Stimulated activated effector memory CD8-positive, alpha-beta T cell treated with anti-CD3 and anti-CD28 coated beads, Interleukin-12 subunit alpha, Interleukin-12 subunit beta, amount 100 ng/mL, for 72 hours (primary cell): ENCODE measurements at places on chromosomes 12 and 14.

- DNase-seq, result no peak
These were observed 414.9 kb downstream of the APAF1 start for GRCh38 chr12:99059824-99060511.

DNA sequence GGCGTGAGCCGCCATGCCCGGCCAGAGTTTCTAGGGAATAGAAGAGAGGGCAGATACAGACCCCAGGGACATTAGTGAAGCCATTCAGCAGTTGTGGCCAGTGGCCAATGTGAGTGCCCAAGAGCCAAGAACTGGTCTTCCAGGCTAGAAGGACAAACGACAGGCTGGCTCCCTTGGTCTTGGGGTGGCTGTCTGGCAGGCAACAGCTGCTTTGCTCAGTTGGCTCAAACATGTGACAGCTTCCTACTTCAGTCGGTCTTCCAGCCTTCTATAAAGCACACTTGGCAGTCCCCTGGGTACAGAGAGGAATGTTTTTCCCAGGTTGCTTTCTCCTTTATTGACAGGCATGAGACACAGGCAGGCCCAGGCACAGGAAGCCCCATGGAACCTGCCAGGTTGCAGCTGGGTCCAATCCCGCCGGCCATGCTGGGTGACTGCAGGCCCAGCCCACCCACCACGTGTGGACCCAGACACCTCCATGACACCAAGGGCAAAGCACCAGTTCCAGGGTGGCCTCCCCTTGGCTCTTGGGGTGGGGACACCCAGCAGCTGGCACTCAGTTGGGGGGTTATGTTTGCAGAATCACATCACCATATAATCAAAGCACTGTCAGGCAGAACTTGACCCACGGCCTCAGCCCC lies 15.4 kb downstream of the CHGA start:
- no peak for DNase-seq

GRCh38 chr12:3931206-3931605 lies 58.0 kb upstream of the PARP11 start:
- no peak for DNase-seq

DNA sequence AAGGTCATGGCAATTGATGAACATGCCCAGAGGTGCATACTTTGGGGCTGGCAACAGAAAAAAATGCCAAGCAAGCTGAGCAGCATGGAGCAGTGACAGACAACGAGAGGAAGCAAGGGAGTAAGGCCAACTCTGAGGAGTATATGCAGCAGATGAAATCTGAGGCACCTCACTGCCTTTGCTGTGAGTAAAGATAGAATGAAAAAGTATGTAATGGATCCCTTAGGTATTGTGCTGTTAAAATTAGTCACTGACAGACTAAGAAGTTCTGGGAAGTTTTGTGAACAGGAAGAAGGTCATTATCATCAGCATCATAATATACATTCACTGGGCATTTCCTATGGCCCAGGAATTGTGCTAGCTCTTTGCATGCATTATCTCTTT lies 269.9 kb downstream of the DUSP6 start:
- no peak for DNase-seq
